ENCODE measurements at places on chromosomes 5 and 9. TPM values are rescaled to one million over a fixed set of nuclear protein-coding genes. Genes with fewer than 3 reads are reported as not detected.

DNA sequence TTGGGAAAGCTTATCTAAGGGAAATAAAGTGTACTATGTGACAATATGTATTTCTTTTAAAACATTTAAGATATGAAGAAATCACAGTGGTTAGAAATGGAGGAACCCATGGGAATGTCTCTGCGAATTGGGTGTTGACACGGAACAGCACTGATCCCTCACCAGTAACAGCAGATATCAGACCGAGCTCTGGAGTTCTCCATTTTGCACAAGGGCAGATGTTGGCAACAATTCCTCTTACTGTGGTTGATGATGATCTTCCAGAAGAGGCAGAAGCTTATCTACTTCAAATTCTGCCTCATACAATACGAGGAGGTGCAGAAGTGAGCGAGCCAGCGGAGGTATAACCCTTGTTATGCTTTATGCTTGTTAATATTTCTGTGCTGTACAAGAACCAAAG is 69.9 kb downstream of the ADGRV1 start:
- no peak for DNase-seq

The MARCOL gene
- not detected for total RNA-seq

The ZNF883 gene
- 1.1 TPM for total RNA-seq

The SLC6A3 gene
- total RNA-seq = not detected

The PCDHA8 gene
- not detected for total RNA-seq

DNA sequence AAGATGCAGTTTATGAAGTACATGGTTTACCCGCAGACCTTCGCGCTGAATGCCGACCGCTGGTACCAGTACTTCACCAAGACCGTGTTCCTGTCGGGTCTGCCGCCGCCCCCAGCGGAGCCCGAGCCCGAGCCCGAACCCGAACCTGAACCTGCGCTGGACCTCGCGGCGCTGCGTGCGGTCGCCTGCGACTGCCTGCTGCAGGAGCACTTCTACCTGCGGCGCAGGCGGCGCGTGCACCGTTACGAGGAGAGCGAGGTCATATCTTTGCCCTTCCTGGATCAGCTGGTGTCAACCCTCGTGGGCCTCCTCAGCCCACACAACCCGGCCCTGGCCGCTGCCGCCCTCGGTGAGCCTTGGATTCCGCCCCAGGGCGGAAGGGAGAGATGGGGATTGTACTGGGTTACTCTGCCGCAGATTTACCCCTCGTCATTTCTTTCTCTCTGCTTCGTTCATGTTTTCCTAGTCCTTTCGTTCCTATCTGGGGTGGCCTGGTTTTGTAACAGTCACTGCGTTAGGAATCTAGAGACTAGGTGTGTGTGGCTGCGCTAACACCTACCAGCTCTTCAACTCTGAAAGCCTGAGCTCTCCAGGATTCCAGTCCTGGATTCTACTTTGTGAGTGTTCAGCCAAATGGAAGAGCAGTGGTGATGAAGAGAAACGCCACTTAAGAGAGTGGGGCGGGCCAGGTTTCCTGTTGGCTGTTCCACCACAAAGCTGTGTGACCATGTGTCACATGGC is 638 bp downstream of the MRPS30 start:
- DNase-seq = peak; percentile 81

GRCh38 chr9:128703616-128704355 is 1.5 kb downstream of the PKN3 start:
- DNase-seq = no peak

Data from activated CD8-positive, alpha-beta T cell treated with anti-CD3 and anti-CD28 coated beads for 36 hours (primary cell).